ENCODE measurements at places on chromosomes 4 and X.

- no peak for DNase-seq
Observed at GRCh38 chr4:3022112-3022511, 52.2 kb downstream of the HTT-AS start.

DNA sequence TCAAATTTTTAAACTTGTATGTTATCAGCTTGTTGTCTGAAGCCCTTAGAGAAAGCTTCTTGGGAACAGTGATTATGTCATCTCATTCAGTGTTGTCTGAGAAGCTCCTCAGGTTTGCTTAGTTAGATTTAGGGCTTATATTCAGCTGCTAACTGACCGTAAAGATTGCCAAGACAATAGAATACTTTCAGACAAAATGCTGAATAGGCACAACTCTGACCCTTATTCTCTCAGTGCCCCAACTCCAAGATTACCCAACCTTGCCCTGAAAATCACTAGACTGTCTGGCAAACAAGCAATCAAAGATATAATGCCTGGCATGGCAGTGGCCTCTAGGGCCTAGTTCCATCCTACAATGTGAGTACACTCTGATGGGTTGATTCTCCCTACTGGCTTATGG, 950.5 kb upstream of the HS3ST1 start:
- no peak for DNase-seq

GRCh38 chr4:76283900-76284299, 22.6 kb upstream of the STBD1 start:
- no peak for DNase-seq

DNA sequence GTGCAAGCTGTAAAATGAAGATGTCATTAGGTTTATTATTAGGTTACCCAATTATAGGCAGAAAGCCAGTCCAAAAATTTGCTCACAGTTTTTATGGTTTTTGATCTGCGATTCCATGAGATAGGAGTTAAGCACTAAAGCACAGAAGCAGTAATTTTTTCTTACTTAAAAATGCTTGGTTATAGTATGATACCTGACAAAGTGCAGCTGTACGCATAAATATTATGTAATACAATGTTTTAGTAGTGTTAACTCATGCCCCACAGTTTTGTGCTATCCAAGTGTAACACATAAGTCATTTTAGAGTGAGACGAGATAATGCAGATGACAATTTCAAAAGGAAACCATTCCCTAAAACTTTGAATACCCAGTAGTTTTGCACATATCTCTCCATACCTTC, 357.8 kb downstream of the TMA16 start:
- DNase-seq, result no peak

DNA sequence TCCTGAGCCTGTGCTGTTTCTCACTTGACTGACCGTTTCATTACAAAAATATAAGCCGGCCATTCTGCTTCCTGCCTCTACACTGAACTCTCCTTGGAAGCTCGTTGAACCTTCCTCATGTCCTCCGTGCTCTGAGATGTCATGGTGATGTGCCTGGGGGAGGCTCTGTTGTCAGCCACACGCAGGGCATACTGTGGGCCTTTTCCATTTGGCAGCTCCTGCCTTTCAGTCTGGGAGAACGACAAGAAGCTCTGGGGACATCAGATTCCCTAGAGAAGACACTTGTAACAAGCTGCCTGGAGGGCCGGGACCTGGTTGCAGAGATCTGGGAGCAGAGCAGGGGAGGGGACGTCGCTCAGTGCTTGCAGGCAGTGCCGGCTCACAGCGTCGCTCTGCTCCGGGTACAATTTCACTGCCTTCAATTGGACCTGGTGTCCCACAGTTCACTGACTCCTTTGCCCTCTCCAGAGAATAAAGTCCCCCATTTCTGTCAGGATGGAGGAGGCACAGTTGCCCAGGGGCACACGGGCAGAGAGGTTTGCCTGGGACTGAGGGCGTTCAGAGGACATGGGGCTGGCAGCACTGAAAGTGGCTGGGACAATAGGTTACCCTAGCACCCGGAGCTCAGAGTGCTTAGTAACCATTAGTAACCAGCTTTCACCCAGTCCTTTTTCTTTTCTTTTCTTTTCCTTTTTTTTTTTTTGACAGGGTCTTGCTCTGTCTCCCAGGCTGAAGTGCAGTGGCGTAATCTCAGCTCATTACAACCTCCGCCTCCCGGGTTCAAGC, 19.1 kb upstream of the MECP2 start:
- no peak for DNase-seq

DNA sequence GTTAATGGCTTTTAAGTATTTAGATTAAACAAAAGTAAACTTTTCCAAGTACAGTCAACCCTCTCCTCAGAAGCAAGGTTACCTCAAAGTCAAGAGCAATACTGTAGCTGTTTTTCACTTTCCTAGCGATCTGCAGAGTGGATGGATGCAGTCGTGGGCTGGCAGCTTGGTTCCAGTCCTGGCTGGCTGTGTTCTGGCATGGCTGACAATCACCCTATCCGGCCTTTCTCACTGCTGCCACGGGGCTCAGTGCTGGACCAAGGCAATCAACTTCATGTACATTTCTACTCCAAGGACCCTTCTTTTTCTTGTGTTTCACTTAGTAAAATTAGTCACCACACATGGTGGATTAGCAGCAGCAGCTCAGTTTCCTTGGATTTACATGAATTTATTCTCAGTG, 208.3 kb downstream of the GABRB1 start:
- no peak for DNase-seq

DNA sequence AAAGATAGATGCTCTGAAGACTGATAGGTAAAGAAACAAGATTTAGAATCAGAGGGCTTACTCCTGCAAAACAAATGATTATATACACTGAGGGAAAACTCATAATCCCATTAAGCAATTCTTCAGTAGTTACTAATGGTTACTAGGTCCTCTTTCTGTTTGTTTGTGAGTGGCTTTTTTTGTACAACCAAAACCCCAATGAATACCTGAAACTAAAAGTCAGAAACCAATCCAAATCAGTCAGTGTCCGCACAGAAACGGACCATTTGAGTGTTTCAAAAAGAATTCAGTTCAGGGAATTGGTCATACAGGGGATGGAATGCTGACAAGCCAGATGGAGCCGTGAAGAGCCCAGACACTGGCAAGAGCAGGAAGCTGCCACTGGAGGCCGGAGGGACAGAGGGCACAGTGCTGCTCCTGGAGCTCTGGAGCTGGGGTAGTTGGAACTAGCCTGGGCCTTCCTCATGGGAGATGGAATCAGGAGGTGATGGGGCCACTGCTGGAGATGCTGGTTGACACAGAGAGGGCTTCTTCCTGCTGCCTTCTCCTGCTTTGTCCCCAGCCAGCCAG, 31.9 kb downstream of the SETD7 start:
- no peak for DNase-seq

- no peak for DNase-seq
Observed at GRCh38 chr4:108169664-108170063, 932 bp upstream of the LEF1 start.

DNA sequence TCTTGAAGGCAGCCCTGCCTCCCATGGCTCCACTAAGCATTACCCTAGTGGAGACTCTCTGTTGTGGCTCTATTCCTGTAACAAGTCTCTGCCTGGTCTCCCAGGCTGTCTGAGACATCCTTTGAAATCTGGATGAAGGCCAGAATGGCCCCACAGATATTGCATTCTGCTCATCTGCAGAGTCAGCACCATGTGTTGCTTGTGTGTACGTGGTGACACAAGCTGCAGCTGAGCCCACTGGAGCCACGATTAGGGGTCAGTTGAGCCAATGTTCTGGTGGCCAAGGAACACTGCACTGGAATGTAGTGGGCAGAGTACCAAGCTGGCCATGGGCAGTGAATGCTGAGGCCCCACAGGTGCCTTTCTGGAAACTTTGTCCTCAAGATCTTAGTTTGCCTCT, 29.2 kb downstream of the GRID2 start:
- no peak for DNase-seq

- DNase-seq, result no peak
Observed at GRCh38 chr4:145348291-145348690, 133.4 kb upstream of the SMAD1 start.

DNA sequence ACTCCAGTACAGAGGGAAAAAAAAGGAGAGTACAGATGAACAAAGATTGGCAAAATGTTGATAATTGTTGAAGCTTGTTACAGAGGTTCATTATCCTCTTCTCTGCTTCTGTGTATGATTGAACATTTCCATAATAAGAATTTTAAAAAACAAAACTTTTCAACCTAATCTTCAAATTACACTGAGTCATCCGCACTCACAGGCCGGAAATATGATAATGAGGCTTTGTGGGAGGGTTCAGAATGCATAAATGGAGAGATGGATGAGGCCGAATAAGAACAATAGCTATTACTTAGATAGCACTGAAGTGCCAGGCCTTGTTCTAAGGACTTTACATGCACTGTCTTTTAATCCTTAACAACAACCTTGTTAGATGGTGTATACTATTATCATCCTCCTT, 4.6 kb upstream of the ERCC6L start:
- DNase-seq, result no peak

DNA sequence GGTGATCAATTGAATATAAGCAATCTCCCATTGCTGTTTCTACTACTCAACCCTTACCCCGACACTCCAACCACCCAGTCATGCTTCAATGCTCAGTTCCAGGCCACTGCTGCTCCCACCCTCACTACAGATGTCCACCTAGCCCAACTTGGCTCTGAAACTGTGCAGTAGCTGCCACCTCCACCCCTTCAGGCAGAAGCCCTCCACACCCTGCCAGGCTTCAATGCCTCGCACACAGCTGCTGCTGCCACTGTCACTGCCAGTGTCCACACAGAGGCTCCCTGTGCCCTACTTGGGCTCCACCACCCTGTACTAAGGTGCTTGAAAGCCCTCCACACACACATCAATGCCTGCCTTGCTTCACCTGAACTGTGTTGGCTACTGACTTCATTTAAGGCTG, 34.6 kb downstream of the LAMTOR3 start:
- DNase-seq, result no peak

GRCh38 chr4:118033148-118034052, 886 bp upstream of the NDST3 start:
- no peak for DNase-seq

Measured in activated T-cell treated with anti-CD3 and anti-CD28 coated beads, Interleukin-2, amount 50 U/mL, for 48 hours (primary cell).